Globus pallidus (tissue), 1 donor: ENCODE measurements at places on chromosomes 13 and 19.
A peak's percentile ranks its signal among the peaks of the same experiment; 100 is the strongest.

- peak; percentile 31 for DNase-seq
Measured at GRCh38 chr13:52399046-52399445, 6.9 kb downstream of the THSD1 start.

DNA sequence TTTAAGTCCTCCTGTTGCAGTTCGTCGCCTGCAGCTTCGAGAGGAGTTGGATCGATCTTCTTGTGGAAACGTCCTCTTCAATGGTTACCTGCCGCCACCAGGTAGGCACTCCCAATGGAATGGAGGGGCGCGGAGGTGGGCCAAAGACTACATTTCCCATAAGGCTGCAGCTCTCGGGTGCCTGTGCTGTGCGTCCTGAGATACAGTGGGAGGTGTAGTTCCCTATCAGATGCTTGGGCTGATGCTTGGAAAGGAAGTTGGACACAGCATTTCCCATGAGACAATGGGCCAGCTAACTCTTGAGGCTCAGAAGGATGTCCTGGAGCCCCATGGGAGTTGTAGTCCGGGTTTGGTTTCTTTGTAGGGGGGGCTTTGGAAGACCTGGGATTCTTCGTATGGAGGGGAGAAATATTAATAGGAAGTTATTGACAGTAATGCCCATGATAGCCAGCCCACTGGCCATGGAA, 1.8 kb downstream of the SHKBP1 start:
- DNase-seq, result no peak

GRCh38 chr19:2060884-2061494, 9.9 kb upstream of the MKNK2 start:
- no peak for DNase-seq

DNA sequence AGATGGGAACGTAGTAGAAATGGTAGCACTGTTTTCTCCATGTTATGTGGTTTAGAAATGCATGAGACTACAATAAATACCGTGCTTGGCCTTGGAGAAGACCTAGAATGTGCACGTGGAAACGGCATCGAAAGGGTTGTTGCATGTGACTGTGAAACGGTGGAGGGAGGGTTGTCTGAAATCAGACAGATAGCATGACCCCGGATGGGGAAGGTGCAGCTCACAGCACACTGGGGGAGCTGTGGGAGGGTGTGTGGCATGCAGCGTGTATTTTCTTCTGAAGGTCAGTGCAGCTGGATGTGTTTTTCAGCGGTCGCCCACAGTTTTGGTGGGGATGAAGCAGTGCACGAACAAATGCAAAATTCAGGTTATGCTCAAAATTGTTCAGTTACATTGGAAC, 63.4 kb downstream of the CELF5 start:
- DNase-seq, result no peak

DNA sequence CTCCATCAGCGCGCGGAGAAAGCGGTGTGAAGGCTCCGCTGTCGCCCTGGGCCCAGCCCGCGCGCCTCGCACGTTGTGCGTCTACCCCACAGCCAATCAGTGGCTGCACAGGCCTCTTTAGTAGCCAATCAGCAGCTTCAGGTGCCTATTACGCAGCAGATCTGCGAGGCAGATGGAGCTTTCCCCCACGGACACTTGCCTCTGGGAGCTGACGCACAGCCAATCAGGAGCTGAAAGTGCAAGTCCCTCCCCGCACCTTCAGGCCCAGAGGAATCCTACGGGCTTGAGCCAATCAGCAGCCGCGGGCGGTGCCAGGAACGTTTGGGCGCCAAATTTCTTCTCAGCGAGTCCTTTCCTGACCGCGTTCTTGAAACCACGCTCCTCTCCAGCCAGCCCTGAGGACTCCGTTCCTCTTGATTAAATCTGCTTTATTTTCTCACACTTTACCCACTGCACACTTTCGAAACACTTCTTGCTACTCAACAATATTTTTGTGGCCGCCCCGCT, 39.9 kb downstream of the SIGLEC7 start:
- DNase-seq, result no peak

DNA sequence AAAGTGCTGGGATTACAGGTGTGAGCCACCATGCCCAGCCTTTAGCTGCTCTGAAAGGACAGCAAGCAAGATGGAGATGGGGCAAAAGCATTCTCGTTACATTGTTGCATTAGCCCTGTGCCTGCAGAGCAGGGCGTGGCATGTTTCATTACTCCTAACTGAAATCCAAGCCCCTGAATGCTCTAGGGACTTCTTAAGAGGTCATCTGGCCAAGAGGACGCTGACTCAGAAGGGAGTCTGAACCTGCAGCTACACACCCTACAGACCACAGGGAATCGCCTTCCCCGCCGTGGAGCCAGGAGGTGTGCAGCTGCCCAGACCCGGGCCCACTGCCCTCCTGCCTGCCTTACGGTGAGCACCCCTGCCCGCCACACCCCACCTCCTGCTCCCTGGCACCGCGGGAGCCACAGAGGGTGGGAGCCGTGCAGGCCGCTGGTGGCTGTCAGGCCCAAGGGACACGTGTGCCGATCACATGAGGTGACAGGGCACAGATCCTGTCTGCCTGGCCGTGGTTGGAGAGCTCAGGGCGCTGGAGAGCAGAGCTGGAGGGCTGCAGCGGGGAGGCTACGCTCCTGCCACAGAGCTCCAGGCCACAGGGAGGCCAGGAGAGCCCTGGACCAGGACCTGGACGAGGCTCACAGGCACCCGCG, 27.2 kb downstream of the ADPRHL1 start:
- no peak for DNase-seq

- DNase-seq, result no peak
Measured at GRCh38 chr13:32135655-32136054, 104.1 kb downstream of the FRY start.

DNA sequence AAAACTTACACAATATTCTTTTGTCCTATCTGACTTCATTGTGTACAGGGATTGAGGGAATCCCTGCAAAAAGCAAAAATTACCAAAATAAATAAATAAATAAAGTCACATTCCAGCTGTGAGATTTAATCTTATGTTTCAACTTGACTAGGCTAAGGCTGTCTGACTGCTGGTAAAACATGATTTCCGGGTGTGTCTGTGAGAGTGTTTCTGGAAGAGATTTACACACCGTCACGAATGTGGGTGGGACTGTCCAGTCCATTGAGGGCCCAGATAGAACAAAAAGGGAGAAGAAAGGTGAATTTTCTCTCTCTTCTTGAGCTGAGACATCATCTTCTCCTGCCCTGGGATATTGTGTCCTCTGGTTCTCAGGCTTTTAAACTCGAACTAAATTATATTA, 166.1 kb downstream of the LIG4 start:
- no peak for DNase-seq

DNA sequence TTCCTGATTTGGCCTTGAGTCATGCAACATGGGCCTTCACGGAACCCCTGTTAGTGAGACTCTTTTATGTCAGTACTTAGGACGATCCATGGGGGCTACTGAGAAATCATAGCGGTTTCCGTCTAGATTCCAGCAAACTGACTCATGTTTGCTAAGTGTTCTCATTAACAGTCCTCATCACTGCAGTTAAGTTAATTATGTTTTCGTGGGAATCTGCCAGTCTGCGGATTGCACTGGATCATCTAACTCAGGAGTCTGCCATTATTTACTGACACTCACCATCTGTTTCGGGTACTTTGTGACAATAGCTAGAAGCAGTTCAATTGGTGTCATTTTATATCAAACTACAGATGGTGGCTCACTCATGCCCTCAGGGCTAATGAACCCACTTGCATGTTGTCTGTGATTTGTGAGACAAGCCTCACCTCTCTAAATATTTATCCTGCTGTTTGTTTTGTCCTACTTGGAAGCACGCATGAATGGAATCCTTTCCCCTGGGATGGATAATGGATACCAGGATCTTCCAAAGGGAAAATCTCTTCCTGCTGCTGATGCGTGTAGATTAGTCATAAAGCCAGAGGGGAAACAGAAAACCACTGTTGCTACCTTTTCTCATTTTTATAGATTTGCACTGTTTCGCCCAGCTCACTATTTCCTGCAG, 61.8 kb downstream of the RAB20 start:
- no peak for DNase-seq

DNA sequence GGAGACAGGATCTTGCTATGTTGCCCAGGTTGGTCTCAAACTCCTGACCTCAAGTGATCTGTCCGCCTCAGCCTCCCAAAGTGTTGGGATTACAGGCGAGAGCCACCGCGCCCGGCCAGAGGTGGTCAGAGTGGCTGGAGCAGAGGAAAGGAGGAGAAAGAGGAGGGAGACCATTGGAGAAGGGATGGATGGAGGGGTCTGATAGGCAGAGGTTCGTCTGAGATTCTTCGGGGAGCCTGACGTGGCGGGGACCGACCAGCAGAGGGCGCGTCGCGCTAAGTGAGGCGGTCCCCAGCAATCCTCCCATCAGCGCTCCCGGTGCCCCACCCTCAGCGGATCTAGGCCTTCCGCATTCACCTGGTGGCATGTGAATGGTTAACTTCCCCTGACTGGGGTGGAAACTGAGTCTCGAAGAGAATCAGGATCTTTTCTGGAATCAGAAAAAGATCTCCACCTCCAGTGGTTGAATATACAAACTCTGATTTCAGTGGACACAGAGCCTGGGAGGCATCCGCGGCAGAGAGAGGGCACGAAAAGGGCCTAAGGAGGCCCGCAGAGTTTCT, 8.8 kb downstream of the GTPBP3 start:
- no peak for DNase-seq

- no peak for DNase-seq
Measured at GRCh38 chr19:7789447-7789846, 26.4 kb downstream of the CLEC4M start.

- DNase-seq, result no peak
Measured at GRCh38 chr13:25423831-25424230, 52.1 kb downstream of the ATP8A2 start.

GRCh38 chr19:54630782-54631181, 498 bp downstream of the LILRB1 start:
- no peak for DNase-seq

- DNase-seq, result no peak
Measured at GRCh38 chr19:5515737-5516136, 52.0 kb downstream of the TINCR start.

GRCh38 chr19:31533114-31533513, 183.9 kb upstream of the TSHZ3 start:
- no peak for DNase-seq

GRCh38 chr13:37230346-37230745, 124.9 kb upstream of the CSNK1A1L start:
- no peak for DNase-seq

- DNase-seq, result no peak
Measured at GRCh38 chr13:30415430-30416030, 6.8 kb upstream of the UBE2L5 start.

GRCh38 chr13:98570929-98571372, 6.0 kb downstream of the STK24 start:
- peak; percentile 19 for DNase-seq

GRCh38 chr19:43552616-43553015, 19.6 kb downstream of the ZNF575 start:
- no peak for DNase-seq

- DNase-seq, result no peak
Measured at GRCh38 chr13:94112227-94112626, 367.3 kb downstream of the DCT start.
